ENCODE measurements at places on chromosomes 5 and 9. TPM values are rescaled to one million over a fixed set of nuclear protein-coding genes. Genes with fewer than 3 reads are reported as not detected.

DNA sequence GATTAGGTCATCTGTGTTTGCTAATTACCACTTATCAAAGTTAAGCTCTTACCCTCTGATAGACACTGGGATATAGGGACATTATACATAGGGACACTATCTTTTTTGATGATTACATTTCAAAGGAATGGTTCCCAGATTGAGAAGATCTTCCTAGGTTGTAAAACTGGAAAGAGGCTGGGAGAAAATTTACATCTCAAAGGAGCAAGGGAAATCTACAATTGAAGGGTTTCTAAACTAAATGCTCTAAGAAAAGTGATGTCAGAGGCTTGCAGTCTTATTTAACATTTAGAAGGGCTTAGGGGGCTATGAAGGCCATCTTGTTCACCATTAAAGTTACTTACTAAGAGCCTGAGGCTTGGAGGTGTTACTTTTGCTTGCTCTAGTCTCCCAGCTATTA lies 242.8 kb downstream of the PRR16 start:
- DNase-seq, result no peak

DNA sequence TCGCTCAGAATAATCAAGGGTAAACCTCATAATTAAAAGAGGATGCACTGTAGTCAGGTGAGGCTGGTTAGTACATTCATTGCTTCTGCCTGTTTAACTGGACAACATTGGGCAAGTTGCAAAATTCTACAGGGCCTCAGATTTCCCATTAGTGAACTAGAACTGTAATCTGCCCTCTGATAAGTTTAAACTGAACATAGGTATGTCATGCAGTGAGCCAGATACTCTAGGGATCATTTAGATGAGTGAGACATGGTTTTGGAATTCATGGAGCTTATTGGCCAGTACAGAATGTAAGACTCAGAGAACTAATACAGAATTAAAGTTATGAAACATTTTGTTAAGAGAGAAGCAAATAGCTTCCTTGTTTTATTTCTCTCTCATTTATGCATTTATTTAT lies 35.9 kb downstream of the RNF44 start:
- no peak for DNase-seq

GRCh38 chr9:109256336-109256735 lies 64.5 kb downstream of the EPB41L4B start:
- DNase-seq, result no peak

- no peak for DNase-seq
Measured at GRCh38 chr5:93810780-93811179, 69.4 kb upstream of the POU5F2 start.

DNA sequence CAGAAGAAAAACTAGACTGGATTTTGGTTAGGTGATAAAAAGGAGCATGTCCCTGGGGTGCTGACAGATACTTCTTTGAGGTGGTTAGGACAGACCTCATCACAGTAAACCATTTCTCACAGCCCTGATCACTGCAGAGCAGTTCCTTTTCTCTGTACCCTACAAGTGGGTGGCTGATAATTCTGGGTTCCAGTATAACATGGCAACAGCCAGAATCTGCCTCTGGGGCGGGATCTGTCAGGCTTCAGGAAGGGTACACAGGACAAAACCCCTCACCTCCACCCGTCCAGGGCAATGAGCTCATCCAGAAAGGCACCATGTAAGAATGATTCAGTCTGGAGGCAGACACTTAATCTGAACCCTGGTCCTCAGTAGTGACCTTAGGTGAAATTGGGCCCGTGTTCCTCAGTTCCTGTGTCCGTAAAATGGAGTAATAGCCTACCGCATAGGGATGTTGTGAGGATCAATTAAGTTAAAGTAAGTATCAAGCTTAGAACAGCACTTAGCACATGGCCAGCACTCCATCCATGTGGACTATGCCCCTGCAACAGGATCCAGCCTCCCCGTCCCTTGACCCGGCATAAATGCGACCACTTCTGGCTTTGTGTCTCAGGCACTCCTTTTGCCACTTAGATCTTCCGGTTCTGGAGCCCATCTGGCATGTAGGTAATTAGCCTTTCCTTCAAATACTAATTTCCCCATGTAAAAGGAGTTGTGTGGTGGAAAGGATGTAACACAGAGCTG lies 129.2 kb downstream of the LHFPL2 start:
- no peak for DNase-seq

- DNase-seq, result no peak
Measured at GRCh38 chr5:89457411-89458331, 574.7 kb upstream of the MEF2C start.

DNA sequence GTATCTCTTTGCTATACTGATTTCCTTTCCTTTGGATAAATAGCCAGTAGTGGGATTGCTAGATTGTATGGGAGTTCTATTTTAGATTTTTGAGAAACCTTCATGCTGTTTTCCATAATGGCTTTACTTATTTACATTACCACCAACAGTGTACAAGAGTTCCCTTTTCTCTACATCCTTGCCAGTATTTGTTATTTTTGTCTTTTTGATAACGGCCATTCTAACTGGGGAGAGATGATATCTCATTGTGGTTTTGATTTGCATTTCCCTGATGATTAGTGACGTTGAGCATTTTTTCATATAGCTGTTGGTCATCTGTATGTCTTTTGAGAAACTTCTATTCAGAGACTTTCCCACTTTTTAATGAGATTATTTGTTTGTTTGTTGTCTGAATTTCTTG lies 25.8 kb downstream of the NADK2 start:
- no peak for DNase-seq

DNA sequence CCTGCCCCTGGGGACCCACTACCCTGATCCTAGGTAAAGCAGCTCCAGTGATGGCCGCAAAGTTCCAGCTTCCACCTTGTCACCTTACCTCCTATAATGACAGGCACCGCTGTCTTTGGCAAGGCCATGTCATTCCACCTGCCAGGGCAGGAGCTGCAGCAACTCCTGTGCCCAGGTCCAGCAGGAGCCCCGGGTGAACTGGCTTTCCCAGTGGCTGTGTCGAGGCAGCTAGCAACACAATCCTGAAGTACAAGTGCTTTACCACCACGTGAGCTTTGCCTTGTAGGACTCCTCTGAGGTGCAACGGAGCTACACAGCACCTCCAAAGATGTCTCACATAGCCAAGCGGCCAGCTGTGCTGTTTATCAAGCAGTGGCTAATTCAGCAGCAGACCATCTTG lies 20.7 kb upstream of the MGAT1 start:
- DNase-seq, result no peak

GRCh38 chr9:108207561-108208165 lies 648.1 kb downstream of the ACTL7B start:
- DNase-seq, result no peak

GRCh38 chr5:141763541-141763940 lies 81.5 kb upstream of the ARAP3 start:
- no peak for DNase-seq

DNA sequence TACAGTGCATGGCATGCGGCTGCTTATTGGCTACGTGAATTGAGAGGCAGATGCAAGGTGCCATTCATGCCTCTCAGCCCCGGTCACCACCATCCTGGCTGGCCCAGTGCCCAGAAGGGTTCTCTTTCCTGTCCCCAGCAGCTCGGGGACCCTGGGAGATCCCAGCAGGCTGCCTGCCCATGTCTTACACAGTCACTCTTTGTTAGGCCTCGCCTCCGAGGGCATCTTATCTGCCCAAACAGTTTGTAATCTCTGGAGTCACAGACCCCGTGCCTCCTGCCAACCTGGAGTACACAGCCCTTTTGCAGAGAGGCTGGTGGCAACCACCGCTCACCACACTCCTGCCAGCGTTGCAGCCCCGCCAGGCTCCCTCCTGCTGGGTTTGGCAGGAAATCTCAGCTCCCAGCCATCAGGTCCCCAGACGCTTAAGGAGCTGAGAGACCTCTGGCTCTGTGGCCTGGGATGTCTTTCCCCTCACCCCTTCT lies 7.0 kb upstream of the AK1 start:
- DNase-seq, result no peak

DNA sequence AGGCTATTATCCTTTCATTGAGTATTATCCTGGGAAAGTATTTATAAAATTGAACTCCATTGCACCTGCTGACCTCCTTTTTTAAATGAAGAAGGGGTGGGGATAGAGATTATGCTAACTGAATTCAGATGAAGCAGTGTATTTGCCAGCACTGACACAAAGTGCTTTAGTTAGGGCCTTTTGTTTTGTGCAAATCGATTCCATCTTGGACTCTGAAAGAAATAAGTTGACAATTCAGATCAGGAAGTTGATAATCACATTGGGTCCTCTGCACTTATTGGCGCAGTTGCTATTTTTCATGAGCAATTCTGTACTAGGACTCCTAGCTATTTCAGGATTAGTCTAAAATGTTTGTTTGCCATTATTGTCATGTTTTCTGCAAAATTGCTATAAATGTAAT lies 101.6 kb upstream of the FSD1L start:
- no peak for DNase-seq

- no peak for DNase-seq
Measured at GRCh38 chr9:114396558-114397218, 8.9 kb upstream of the AKNA start.

DNA sequence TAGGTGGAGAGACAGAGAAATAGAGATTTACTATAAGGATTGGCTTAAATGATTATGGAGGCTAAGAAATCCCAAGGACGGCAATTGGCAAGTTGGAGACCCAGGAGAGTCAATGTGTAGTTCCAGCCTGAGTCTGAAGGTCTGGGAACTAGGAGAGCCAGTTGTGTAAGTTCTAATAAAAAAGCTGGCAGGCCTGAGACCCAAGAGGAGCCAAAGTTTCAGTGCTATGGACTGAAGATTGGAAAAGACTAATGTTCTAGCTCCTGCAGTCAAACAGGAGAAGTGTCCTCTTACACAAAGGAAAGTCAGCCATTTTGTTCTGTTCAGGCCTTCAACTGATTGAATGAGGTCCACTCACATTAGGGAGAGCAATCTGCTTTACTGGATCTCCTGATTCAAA lies 50.0 kb downstream of the NMUR2 start:
- no peak for DNase-seq

- no peak for DNase-seq
Measured at GRCh38 chr9:110133608-110134210, 74.2 kb downstream of the C9orf152 start.

DNA sequence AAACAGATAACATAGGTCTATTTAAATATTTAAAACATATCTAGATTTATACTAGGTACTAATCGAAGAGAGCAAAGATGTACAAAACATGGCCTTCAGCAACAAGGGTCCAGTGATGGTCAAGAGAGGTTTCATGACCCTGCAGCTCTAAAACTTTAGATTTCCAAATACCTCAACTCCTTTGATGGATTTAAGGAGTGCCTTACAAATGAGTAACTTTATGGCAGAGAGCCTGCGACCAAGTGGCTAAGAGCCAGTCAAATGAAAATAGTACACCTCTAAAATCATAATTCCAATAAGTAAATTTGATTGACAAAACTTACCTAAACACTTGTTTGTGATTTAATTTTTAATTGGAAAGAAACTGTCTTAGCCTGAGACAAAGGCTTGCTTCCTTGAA lies 4.7 kb upstream of the SH3RF2 start:
- DNase-seq, result no peak

DNA sequence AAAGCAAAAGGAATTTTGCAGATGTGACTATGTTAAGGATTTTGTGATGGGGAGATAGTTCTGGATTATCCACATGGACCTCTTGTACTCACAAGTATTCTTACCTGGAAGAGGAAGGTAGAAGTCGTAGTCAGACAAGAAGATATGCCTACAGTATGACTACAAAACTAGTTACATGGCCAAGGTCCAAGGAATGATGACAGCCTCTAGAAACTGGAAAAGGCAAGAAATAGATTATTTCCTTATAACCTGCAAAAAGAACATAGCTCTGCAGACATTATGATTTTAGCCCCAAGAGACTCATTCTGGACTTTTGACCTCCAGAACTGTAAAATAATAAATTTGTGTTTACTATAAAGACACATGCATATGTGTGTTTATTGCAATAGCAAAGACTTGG lies 226.9 kb downstream of the FER start:
- no peak for DNase-seq

DNA sequence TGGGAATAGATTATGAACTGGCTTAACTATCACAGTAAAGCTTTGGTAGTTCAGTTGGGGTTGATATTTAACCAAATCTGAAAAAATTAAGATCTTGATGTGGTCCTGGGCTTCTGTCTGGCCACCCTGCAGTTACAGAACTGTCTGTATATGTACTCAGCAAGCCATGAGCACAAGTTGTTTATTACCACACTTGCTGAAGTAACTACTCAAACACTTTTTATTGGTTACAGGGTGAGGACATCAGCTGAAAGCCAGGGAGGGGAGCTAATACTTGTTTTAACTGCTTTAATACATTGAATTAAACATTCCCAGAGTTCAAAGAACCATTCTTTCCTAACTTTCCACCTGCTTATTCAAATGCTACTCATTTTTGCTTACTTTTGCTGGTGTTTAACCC lies 29.4 kb upstream of the KCNN2 start:
- no peak for DNase-seq

GRCh38 chr5:144219869-144220268 lies 49.2 kb downstream of the KCTD16 start:
- no peak for DNase-seq

Gene NTNG2
- 0.52 TPM for total RNA-seq

Gene HMMR
- total RNA-seq, result 70.6 TPM

Gene ADRA1B
- total RNA-seq, result not detected

Gene RXFP3
- total RNA-seq, result 0.15 TPM

Gene B4GALT1
- 18.2 TPM for total RNA-seq

Gene CSF2
- total RNA-seq, result not detected

Gene NIPAL4
- total RNA-seq, result 0.20 TPM

Gene IL13
- not detected for total RNA-seq

Gene MAN2A1
- 102 TPM for total RNA-seq

Measured in H1 (cell line).